Renal pelvis (tissue), 12 donors: ENCODE measurements at places on chromosomes 6 and 20. TPM values are rescaled to one million over a fixed set of nuclear protein-coding genes. Genes with fewer than 3 reads are reported as not detected.

HCRTR2 gene
- polyA plus RNA-seq, result not detected

DEF6 gene
- polyA plus RNA-seq, result 4.7 TPM

NEURL2 gene
- 10.1 TPM for polyA plus RNA-seq

TREM1 gene
- polyA plus RNA-seq, result not detected

IP6K3 gene
- polyA plus RNA-seq, result 0.83 TPM

BPIFB4 gene
- not detected for polyA plus RNA-seq

C6orf58 gene
- 0.52 TPM for polyA plus RNA-seq

GCNT2 gene
- polyA plus RNA-seq, result 19.2 TPM

PTK6 gene
- polyA plus RNA-seq, result 1.7 TPM

PDYN gene
- polyA plus RNA-seq, result 0.55 TPM

GLP1R gene
- 0.94 TPM for polyA plus RNA-seq

KIF6 gene
- polyA plus RNA-seq, result 3.5 TPM

DPPA5 gene
- not detected for polyA plus RNA-seq
